MCF 10A (cell line): ENCODE measurements at places on chromosomes 12 and 14.

DNA sequence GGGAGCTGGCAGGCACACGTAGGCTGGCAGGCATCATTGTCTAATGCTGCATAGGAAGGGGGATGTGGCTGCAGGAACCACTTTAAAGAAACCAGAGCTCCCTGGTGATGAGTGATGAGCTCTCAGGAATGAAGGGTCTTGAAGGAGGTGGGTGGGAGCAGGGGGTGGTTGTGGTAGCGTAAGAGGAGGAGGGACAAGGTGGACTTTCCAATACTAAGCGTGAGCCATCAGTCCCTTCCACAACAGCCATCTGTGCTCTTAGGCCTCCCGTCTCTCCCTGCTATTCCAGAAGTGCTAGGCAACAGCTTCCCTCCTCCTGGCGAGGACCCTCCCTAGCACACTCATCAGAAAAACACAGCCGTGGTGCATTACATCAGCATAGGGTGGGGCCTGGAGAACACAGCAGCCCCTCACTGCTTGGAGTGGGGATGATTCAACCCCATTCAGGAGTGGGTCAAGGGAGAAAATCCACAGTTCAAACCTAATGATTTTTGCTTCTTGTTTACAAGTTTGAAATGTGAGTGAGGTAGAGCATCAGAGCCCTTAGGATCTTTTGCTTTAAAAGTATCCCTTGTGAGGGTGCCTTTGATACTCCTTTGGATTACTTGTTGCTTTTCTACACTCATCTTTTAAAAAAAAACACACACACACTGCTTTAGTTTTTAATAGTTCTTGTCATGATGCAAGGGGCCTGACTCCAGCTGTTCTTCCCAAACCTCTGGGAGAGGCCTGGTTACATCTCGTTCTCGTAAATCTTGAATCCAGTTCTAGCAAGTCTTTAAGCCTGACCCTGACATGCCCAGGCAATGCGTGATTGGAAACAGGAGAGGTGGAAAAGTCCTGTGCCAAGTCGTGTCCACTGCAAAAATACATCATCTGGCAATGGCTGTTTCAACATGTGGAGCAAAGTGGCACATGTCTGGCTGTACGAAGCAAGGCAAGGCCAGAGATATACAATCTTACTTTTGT lies 356.4 kb upstream of the DDHD1 start:
- peaks cover 22% of the 10 kb centered on the region for H3K4me1 ChIP-seq
- H3K36me3 ChIP-seq = peaks cover 3% of the 10 kb centered on the region
- H3K27me3 ChIP-seq = no peaks in the 10 kb centered on the region
- H3K27ac ChIP-seq = peak overlapping the region; percentile 91
- H3K4me3 ChIP-seq = peak overlapping the region; percentile 9

- no peaks in the 10 kb centered on the region for H3K36me3 ChIP-seq
- no peak overlapping the region for H3K4me3 ChIP-seq
- peaks cover 18% of the 10 kb centered on the region for H3K4me1 ChIP-seq
- peak; percentile 58 for DNase-seq
These were observed 6.6 kb upstream of the PLEK2 start for GRCh38 chr14:67418401-67419191.

DNA sequence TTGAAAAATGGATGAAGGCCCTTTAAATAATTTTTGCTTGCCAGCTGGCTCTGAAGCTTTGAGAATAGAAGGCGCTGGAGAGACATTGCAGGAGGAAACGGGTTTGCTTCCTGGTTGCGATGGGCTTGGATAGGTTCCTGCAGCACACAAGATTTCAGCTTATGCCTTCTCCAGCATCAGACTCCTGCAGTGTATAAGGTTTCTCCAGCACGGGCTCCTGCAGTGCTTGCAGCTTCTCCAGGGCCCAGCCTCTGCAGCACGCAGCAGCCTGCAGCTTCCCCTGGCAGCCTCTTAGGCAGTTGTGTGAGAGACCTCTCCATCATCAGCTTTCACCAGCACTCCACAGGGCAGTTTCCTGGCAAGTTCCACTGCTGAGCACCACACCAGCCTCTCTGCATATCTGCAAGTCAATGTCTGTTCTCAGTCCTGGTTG lies 78.7 kb upstream of the ZDHHC17 start:
- no peak overlapping the region for H3K4me3 ChIP-seq
- DNase-seq = no peak
- H3K27ac ChIP-seq = no peak overlapping the region
- peaks cover 6% of the 10 kb centered on the region for H3K4me1 ChIP-seq
- no peaks in the 10 kb centered on the region for H3K36me3 ChIP-seq

- H3K4me1 ChIP-seq = no peaks in the 10 kb centered on the region
- peak; percentile 73 for DNase-seq
- H3K27me3 ChIP-seq = no peaks in the 10 kb centered on the region
- H3K4me3 ChIP-seq = no peak overlapping the region
- H3K36me3 ChIP-seq = no peaks in the 10 kb centered on the region
These were observed 41.3 kb upstream of the EIF5 start for GRCh38 chr14:103292426-103293374.

GRCh38 chr14:60272177-60272576 lies 23.2 kb downstream of the PPM1A start:
- no peak overlapping the region for H3K4me3 ChIP-seq
- H3K36me3 ChIP-seq = no peaks in the 10 kb centered on the region
- no peaks in the 10 kb centered on the region for H3K27me3 ChIP-seq
- peaks cover 28% of the 10 kb centered on the region for H3K4me1 ChIP-seq
- H3K27ac ChIP-seq = no peak overlapping the region

DNA sequence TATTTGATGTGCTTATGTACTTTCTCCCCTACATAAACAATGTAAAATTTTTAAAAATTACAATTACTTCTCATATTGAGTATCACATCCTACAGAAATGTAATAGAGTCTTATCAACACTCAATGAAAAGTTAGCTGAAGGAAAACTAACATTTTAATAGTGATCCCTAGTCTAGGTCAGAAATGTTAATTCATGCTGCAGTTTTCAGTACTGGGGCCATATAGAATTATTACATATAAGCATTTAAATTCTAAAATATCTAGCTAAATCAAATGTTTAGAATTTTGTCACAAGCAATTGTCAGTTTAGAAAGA lies 37.8 kb downstream of the SLC6A15 start:
- H3K4me3 ChIP-seq = no peak overlapping the region
- no peaks in the 10 kb centered on the region for H3K27me3 ChIP-seq
- no peak overlapping the region for H3K27ac ChIP-seq

GRCh38 chr14:54301359-54301758 lies 95.4 kb upstream of the CDKN3 start:
- no peak overlapping the region for H3K27ac ChIP-seq
- no peak overlapping the region for H3K4me3 ChIP-seq
- peaks cover 6% of the 10 kb centered on the region for H3K4me1 ChIP-seq
- no peak for DNase-seq
- H3K27me3 ChIP-seq = no peaks in the 10 kb centered on the region

- DNase-seq = no peak
- peaks cover 13% of the 10 kb centered on the region for H3K4me1 ChIP-seq
- H3K27me3 ChIP-seq = no peaks in the 10 kb centered on the region
- no peak overlapping the region for H3K4me3 ChIP-seq
- no peaks in the 10 kb centered on the region for H3K36me3 ChIP-seq
These were observed 77.1 kb downstream of the B4GALNT3 start for GRCh38 chr12:536751-537245.
